ENCODE measurements at places on chromosomes 11 and 22.

DNA sequence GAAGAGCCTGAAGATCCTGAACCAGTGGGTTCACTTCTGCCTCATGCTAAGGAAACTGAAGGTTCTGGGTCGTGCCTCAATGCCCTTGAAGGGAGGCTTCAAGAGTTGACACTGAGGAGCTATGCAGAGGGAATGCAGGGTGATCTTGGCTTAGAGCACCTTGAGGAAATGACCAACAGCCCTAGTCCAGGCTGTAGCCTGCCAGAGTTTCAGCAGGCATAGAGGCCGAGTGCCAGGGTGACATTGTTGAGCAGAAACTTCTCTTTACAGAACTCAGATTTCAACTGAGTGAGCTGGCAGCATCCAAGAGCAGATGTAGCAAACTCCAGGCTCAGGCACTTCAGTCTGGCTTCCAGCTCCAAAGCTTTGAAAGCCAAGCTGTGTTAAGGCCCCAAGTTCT, 23.1 kb upstream of the CAPRIN1 start:
- no peak for DNase-seq

DNA sequence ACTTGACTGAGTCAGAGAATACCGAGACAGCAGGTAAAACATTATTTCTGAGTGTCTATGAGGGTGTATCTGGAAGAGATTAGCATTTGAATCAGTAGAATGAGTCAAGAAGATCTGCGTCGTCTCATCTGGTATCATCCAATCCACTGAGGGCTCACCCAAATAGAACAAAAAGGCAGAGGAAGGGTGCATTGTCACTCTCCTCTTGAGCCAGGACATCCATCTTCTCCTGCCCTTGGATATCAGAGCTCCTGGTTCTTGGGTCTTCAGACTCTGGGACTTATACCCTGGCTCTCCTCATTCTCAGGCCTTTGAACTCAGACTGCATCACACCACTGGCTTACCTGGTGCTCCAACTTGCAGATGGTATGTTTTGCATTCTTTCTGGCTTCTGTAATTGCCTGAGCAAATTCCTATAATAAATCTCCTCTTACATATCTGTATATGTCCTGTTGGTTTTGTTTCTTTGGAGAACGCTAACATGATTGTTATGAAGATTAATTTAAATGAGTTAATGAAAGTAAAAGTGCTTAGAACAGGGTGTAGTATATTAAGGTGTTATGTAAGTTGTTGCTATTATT, 49.3 kb downstream of the ME3 start:
- no peak for DNase-seq

DNA sequence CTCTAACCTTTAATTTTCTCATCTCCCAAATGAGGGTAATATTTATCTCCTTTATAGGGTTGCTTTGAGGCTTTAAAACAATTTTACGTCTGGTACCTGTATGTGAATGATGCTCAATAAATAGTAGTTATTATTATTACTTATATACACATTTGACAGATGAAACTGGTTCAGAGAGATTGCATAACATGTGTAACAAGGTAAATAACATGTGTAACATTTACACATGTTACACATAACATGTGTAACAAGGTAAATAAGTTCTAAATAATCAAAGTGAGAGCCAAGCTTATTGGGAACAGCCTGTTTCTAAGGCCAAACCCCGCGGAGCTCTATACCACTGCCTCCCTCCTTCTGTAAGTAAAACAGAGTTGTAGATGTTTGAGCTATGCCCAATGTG, 100.9 kb downstream of the MPPED2 start:
- DNase-seq, result no peak

GRCh38 chr11:12411806-12412727, 34.7 kb downstream of the PARVA start:
- peak; percentile 74 for DNase-seq

GRCh38 chr22:27980424-27981148, 61.5 kb upstream of the PITPNB start:
- DNase-seq, result no peak

GRCh38 chr11:23078289-23078971, 218.2 kb upstream of the CCDC179 start:
- DNase-seq, result no peak

- no peak for DNase-seq
Observed at GRCh38 chr11:117476531-117477142, 149.0 kb downstream of the CEP164 start.
